Naive thymus-derived CD8-positive, alpha-beta T cell (primary cell): ENCODE measurements at places on chromosomes 2 and 18. TPM values are rescaled to one million over a fixed set of nuclear protein-coding genes. Genes with fewer than 3 reads are reported as not detected.

Gene SGO2
- 3.4 TPM for total RNA-seq

Gene ANKRD36C
- total RNA-seq = 71.8 TPM

DNA sequence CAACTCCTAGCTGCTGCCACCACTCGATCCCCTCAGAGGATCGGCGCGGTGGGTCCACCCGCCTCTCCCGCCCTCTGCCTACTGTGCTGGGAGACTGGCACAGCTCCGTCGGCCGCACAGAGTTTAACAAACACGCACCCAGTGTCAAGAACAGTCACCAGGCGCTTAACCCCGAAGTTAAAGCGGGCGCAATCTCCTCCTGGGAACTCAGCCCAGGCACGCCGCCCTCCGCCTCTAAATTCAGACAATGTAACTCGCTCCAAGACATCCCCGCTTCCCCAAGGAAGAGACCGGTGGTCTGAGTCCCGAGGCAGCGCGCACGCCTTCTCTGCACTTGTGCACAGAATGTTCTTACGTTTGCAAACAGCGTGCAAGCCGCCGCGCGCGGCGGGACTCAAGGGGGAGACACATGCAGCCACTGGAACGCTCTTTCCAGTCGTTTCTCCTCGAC, 533 bp downstream of the CXCR4 start:
- H3K4me3 ChIP-seq = peak overlapping the region; percentile 100

- no peak overlapping the region for H3K27ac ChIP-seq
- H3K36me3 ChIP-seq = no peaks in the 10 kb centered on the region
- H3K4me1 ChIP-seq = peaks cover 7% of the 10 kb centered on the region
- H3K4me3 ChIP-seq = no peak overlapping the region
- H3K27me3 ChIP-seq = no peaks in the 10 kb centered on the region
- DNase-seq = no peak
Measured at GRCh38 chr2:160630801-160631590, 137.4 kb upstream of the RBMS1 start.

DNA sequence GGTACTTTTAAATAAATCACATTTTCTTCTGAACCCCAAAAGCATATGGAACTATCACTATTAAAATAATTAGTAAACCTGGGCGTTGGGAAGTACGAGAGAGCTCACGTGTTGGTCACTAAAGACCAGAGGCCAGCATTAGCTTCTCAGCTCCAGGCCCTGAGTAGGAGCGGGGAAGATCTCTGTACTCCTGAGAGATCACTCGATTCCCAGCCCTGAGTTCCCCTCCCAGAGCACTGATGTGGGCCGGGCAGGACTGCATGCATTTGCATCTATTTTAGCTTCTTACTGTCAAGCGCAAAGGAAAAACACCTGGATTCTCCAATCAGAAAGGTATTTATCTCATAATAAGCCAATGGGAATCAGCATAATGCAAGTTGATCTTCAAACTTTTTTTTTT, 6.2 kb downstream of the PXDN start:
- H3K27ac ChIP-seq = no peak overlapping the region
- no peak for DNase-seq
- peaks cover 12% of the 10 kb centered on the region for H3K4me1 ChIP-seq
- H3K27me3 ChIP-seq = no peaks in the 10 kb centered on the region
- H3K36me3 ChIP-seq = no peaks in the 10 kb centered on the region
- H3K4me3 ChIP-seq = no peak overlapping the region
